Mesothelial cell of epicardium (in vitro differentiated cells): ENCODE measurements at places on chromosomes 2 and 18. TPM values are rescaled to one million over a fixed set of nuclear protein-coding genes. Genes with fewer than 3 reads are reported as not detected.

DNA sequence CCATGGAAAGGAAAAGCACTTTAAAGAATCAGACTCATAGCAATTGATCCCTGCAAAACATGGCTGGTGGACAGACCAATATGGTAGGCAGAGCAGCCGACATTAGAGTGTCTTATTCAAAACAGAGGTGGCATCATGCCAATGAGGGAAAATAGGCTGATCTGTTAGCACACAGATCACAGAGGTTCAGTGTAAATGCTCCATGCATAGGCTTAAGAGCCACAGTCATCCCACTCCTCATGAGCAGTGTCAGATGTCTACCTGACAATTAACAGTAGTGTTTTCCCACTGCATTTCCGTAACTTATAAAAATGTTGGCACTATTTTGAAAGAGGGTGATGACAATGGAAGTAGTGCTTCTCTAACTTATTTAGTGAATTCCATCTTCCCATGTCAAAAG, 86.7 kb downstream of the SPATS2L start:
- no peak overlapping the region for H3K27ac ChIP-seq
- no peaks in the 10 kb centered on the region for H3K27me3 ChIP-seq
- H3K4me1 ChIP-seq: peaks cover 2% of the 10 kb centered on the region
- peaks cover 41% of the 10 kb centered on the region for H3K36me3 ChIP-seq
- no peak for DNase-seq

- H3K27ac ChIP-seq: no peak overlapping the region
- no peaks in the 10 kb centered on the region for H3K4me1 ChIP-seq
- H3K27me3 ChIP-seq: no peaks in the 10 kb centered on the region
- no peak for DNase-seq
These were observed 551.7 kb downstream of the LRP1B start for GRCh38 chr2:141579071-141579470.

- H3K4me1 ChIP-seq: peaks cover 20% of the 10 kb centered on the region
- no peak overlapping the region for H3K4me3 ChIP-seq
- no peak overlapping the region for H3K27ac ChIP-seq
- H3K36me3 ChIP-seq: peaks cover 9% of the 10 kb centered on the region
- DNase-seq: no peak
These were observed 142.0 kb downstream of the PTGR3 start for GRCh38 chr18:75066936-75067335.

GRCh38 chr2:173553593-173553992, 198.9 kb downstream of the CDCA7 start:
- DNase-seq: no peak
- H3K36me3 ChIP-seq: no peaks in the 10 kb centered on the region
- no peak overlapping the region for H3K27ac ChIP-seq
- no peak overlapping the region for H3K4me3 ChIP-seq
- peaks cover 36% of the 10 kb centered on the region for H3K4me1 ChIP-seq

- no peak overlapping the region for H3K27ac ChIP-seq
- H3K4me3 ChIP-seq: no peak overlapping the region
- H3K36me3 ChIP-seq: no peaks in the 10 kb centered on the region
- no peak for DNase-seq
- H3K27me3 ChIP-seq: no peaks in the 10 kb centered on the region
These were observed 20.7 kb downstream of the SLC14A2 start for GRCh38 chr18:45635893-45636509.

Gene SP5
- total RNA-seq: 2.2 to 4.6 TPM (median 2.7 TPM) in 3 replicates

- H3K27me3 ChIP-seq: no peaks in the 10 kb centered on the region
- H3K4me3 ChIP-seq: no peak overlapping the region
- no peaks in the 10 kb centered on the region for H3K36me3 ChIP-seq
- no peak for DNase-seq
- H3K4me1 ChIP-seq: no peaks in the 10 kb centered on the region
These were observed 64.6 kb downstream of the TMEM17 start for GRCh38 chr2:62441421-62441820.

DNA sequence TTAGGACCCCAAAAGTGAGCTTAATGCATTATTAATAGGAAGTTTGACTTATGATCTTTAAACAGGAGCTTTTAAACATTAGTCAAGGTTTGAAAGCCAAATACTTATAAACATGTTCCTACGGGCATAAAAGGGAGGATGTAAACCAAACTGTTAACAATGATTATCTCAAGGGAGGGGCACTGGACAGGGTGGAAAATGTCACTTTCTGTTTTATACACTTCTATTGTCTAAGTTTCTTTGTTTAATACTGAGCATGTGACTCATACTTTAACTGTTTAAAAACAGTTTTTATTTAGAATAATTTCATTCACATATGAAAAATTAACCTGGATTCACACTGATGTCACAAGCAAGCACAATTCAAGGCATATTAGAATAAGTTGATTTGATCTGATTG, 18.3 kb upstream of the ITGA6 start:
- H3K4me3 ChIP-seq: no peak overlapping the region
- no peaks in the 10 kb centered on the region for H3K36me3 ChIP-seq
- DNase-seq: no peak
- peaks cover 22% of the 10 kb centered on the region for H3K4me1 ChIP-seq

- H3K27me3 ChIP-seq: peaks cover 16% of the 10 kb centered on the region
- H3K4me3 ChIP-seq: no peak overlapping the region
- no peaks in the 10 kb centered on the region for H3K36me3 ChIP-seq
These were observed 154.6 kb downstream of the MTX2 start for GRCh38 chr2:176423819-176424218.

- no peaks in the 10 kb centered on the region for H3K27me3 ChIP-seq
- H3K4me1 ChIP-seq: peaks cover 49% of the 10 kb centered on the region
- H3K4me3 ChIP-seq: no peak overlapping the region
- DNase-seq: no peak
- H3K27ac ChIP-seq: peak overlapping the region; percentile 90
- no peaks in the 10 kb centered on the region for H3K36me3 ChIP-seq
These were observed 82.0 kb downstream of the NRP2 start for GRCh38 chr2:205764270-205764746.

Gene ADGRF3
- 0.20 to 0.83 TPM (median 0.22 TPM) in 3 replicates for total RNA-seq

Gene FOXI3
- 0.24 to 0.40 TPM (median 0.27 TPM) in 3 replicates for total RNA-seq

DNA sequence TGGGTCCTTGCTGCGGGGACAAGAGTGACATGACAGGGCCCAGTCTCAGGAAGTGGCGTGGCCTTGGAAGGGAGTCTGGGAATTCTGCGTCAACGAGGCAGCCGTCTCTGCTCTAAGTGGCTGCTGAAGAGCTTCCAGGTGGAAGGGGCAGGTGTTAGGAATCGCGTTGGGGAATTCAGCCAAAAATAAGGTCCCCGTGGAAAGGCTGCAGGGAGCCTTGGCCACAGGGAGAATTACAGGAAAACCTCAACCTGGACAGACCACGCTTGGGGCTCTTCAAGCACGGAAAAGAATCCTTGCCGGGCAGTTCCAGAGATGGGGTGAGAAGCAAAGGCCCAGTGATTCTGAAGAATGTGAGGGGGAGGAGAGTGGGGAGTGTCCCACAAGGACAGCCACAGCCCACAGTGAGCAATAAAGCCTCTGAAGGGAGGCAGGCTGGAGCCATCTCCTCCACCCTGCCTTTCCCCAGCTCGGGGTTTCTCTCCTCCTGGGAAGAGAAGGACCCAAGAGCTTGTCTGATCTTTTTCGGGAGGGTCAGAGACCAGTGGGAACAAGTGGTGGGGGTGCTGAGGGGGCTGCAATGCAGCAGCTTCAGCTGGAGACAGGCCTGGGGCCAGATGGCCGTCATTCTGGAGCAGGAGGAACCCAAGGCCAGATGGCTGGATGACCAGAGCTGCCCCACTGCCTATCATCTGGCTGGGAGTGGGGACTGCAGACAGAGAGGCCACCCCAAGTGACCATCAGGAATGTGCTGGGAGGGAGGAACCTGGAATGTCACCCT, 106.4 kb upstream of the SMAD2 start:
- peaks cover 3% of the 10 kb centered on the region for H3K27me3 ChIP-seq
- H3K4me1 ChIP-seq: peaks cover 19% of the 10 kb centered on the region
- DNase-seq: no peak
- H3K27ac ChIP-seq: no peak overlapping the region
- H3K4me3 ChIP-seq: no peak overlapping the region
- H3K36me3 ChIP-seq: no peaks in the 10 kb centered on the region

Gene REG3G
- not detected in 3 replicates for total RNA-seq

Gene MC4R
- not detected in 3 replicates for total RNA-seq

- no peak overlapping the region for H3K27ac ChIP-seq
- H3K27me3 ChIP-seq: peaks cover under 1% of the 10 kb centered on the region
- no peak for DNase-seq
- peaks cover 7% of the 10 kb centered on the region for H3K36me3 ChIP-seq
- H3K4me1 ChIP-seq: no peaks in the 10 kb centered on the region
These were observed 18.8 kb upstream of the TSPYL6 start for GRCh38 chr2:54274781-54275242.

Gene FEV
- 0.16 to 0.29 TPM (median 0.22 TPM) in 3 replicates for total RNA-seq

DNA sequence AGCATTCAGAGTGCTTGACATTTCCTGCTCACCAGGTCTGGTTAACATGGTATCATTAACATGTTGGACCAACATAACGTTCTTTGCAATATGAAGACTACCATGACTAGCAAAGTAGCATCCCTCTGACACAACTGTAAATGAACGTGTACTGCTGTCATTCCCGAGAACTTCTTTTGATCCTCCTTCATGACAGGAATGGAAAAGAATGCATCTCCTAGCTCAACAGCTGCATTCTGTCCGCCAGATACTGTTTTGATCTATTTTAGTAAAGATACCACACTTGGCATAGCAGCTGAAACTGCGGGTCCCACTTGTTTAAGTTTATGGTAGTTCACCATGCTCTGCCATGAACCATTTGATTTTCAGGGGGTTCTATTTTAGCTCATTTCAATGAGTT, 144.2 kb upstream of the PARD3B start:
- no peaks in the 10 kb centered on the region for H3K36me3 ChIP-seq
- no peak for DNase-seq
- H3K4me3 ChIP-seq: no peak overlapping the region
- no peak overlapping the region for H3K27ac ChIP-seq

Gene ITGB6
- total RNA-seq: 13.1 to 14.9 TPM (median 14.3 TPM) in 3 replicates

- H3K27ac ChIP-seq: no peak overlapping the region
- peaks cover 26% of the 10 kb centered on the region for H3K4me1 ChIP-seq
- DNase-seq: no peak
- no peak overlapping the region for H3K4me3 ChIP-seq
- peaks cover 6% of the 10 kb centered on the region for H3K36me3 ChIP-seq
- H3K27me3 ChIP-seq: no peaks in the 10 kb centered on the region
These were observed 188.2 kb upstream of the APCDD1 start for GRCh38 chr18:10266334-10266590.

DNA sequence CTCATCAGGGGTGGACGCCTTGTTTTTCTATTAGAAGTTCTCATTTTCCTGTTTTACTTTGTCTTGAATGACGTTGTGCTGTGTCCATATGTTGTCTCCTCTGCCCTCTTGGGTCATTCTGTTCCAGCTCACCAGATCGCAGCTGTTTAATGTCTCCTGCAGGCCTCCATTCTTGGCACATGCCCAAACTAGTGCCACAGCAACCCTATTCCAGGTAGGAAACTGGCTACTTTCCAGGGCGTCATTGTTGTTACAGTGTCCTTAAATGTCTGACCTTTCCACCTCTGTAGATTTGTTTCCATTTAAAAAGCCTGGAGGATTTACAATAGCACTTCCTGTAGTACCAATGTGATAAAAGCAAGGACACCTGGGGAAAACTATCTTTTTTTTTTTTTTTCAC, 500.7 kb downstream of the METTL4 start:
- no peak overlapping the region for H3K27ac ChIP-seq
- no peaks in the 10 kb centered on the region for H3K27me3 ChIP-seq
- no peaks in the 10 kb centered on the region for H3K36me3 ChIP-seq
- no peak for DNase-seq

Gene DSC1
- 0.36 to 0.47 TPM (median 0.43 TPM) in 3 replicates for total RNA-seq

GRCh38 chr2:104447831-104448434, 406.0 kb upstream of the POU3F3 start:
- peaks cover 3% of the 10 kb centered on the region for H3K27me3 ChIP-seq
- H3K36me3 ChIP-seq: no peaks in the 10 kb centered on the region
- no peaks in the 10 kb centered on the region for H3K4me1 ChIP-seq
- no peak overlapping the region for H3K4me3 ChIP-seq
- DNase-seq: no peak

DNA sequence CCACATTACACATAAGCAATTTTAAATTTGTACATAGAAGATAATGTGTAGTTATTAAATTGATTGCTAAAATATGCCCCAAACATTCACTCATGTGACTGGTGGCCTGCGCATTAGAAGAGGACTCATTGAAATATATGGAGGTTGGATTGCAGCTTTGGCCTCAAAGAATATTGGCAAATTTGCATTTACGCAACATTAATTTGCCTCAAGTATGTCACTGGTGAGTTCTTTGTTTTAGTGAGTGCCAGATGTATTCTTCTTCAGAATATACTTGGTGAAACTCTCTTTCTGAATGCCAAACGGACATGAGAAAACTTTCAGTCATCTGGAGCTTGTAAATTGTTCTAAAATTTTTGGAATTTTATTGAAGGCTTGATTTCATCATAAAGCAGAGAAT, 5.9 kb upstream of the EFEMP1 start:
- peaks cover 31% of the 10 kb centered on the region for H3K27me3 ChIP-seq
- H3K4me1 ChIP-seq: peaks cover 25% of the 10 kb centered on the region
- no peak overlapping the region for H3K27ac ChIP-seq
- no peak overlapping the region for H3K4me3 ChIP-seq
- DNase-seq: no peak

DNA sequence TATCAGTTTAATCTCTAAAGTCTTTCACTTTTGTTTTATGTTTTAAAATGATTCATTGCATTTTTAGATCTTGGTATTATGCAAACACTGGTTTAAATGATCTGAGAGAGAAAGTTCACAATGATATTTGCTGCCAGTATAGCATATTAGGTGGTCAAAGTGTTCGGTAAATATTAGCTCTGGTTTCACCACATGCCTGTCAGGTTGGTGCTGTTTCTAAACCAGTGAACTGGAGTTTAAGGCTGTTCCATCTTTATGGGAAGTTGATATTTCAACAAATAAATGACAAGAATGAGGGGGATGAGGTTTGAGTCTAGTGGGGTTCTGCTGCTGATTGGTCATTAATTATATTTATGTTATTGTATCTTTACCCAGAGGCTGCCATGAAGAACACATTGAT, 436.4 kb downstream of the DCDC2C start:
- H3K4me1 ChIP-seq: peaks cover 18% of the 10 kb centered on the region
- H3K4me3 ChIP-seq: no peak overlapping the region
- no peaks in the 10 kb centered on the region for H3K36me3 ChIP-seq
- no peak for DNase-seq

Gene CD8A
- 0.31 to 0.38 TPM (median 0.36 TPM) in 3 replicates for total RNA-seq

- no peak overlapping the region for H3K4me3 ChIP-seq
- no peak overlapping the region for H3K27ac ChIP-seq
- H3K36me3 ChIP-seq: no peaks in the 10 kb centered on the region
These were observed 95.2 kb downstream of the TTC32 start for GRCh38 chr2:19806591-19806990.

DNA sequence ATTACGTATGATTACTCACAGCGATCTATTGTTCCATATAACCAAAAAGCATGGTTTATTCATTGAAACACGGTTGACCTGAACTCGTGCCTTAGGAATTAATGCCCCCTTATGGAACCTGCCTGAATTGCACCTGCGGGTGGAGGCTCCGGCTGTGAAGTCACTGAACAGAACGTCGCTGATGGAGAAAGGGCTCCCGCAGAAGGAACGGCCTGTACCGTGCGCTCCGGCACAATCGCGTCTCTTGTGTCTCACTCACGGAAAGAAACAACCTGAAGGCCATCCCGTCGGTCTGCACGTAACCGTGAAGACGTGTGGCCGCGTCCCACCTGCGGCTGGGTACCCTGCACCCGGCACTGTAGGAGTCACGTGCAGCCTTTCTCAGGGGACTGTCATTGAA, 133.1 kb downstream of the NFATC1 start:
- H3K27ac ChIP-seq: no peak overlapping the region
- peaks cover under 1% of the 10 kb centered on the region for H3K4me1 ChIP-seq
- no peak for DNase-seq
- H3K36me3 ChIP-seq: no peaks in the 10 kb centered on the region
